ENCODE measurements at places on chromosomes 3 and 15. TPM values are rescaled to one million over a fixed set of nuclear protein-coding genes. Genes with fewer than 3 reads are reported as not detected.

RTP3 gene
- not detected for total RNA-seq

GRCh38 chr15:68424754-68425390, 7.1 kb downstream of the ITGA11 start:
- no peak for DNase-seq

DNA sequence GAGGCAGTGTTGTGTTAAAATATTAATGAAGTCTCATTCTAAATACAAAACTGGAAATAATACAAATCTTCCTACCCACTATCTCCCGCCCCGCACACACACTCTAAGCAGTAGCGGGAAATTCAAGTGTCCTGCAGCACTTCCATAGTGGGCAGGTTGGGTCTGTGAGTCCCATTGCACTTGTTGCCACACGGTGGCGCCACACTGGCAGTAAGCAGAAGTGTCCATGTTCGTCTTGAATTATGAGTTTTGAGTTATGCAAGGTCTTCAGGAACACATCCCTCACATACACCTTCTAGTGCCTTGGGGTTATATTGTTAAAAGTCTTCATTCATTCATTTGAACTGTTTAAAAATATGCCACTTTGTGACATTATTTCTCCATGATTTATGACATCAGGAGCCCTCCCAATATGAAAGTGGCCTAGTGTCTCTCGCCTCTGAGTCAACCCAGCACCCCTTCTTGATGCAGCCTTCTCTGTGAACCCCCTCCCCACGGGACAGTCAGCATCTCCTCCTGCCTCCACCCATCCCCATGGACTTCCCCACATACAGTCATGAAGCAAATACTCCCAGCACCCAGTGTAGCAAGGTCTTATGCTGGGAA, 17.6 kb upstream of the CCDC174 start:
- DNase-seq, result peak; percentile 43

DHX30 gene
- total RNA-seq, result 117 TPM

LIPH gene
- not detected for total RNA-seq

Measured in CD8-positive, alpha-beta memory T cell (primary cell).